ENCODE measurements at places on chromosomes 16 and 17.

DNA sequence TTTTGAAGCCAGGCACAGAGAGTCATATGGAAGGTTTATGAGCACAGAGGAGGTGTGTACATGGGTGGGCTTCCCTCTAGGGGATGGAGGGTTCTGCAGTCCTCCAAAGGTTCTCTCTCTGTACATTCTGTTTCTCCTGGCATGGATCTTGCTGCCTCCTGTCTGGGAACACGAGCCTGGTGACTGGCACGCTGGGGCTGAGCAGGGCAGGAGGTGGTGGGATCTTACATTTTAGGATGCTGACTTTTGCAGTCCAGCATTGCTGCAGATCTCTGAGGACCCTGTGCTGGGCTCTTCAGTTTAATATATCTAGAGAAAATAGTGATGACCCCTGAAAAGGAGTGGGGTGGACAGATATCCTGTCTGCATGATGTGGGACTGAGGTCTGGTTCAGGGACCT is 23.0 kb downstream of the FOXL1 start:
- DNase-seq = no peak

DNA sequence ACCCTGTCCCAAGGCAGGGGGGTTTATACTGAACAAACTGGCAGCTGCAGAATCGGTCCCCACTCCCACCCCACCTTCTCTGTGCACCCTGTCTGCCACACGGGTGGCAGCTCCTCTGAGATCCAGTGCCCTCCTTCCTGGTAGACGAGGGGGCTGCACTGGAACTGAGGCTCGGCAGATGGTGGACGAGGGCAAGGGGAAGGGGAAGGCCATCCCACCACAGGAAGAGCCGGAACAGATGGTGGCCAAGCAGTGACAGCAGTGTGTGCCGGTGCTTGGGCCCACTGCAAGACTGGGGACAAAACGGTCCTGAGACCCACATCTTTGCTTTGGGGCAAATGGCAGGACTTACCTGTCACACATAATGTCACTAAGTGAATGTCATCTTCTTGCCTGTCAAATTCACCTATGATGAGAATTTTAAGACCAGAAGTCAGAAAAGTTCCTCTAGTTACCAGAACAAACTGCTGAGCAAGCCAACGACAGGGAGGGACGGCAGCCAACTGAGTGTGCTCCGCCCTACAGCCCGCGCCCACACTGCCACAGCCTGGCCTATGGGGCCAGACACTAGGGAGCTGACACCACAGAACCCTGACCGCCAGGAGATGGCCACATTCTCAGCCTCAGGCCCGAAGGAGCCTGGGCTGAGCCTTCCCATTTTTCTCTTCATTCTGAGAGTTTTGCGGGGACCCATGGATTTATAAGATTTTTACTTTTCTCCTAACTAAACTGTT is 14.4 kb downstream of the NTAN1 start:
- DNase-seq = peak; percentile 80

- peak; percentile 70 for DNase-seq
These were observed 1.8 kb downstream of the CNTNAP4 start for GRCh38 chr16:76278980-76279379.

DNA sequence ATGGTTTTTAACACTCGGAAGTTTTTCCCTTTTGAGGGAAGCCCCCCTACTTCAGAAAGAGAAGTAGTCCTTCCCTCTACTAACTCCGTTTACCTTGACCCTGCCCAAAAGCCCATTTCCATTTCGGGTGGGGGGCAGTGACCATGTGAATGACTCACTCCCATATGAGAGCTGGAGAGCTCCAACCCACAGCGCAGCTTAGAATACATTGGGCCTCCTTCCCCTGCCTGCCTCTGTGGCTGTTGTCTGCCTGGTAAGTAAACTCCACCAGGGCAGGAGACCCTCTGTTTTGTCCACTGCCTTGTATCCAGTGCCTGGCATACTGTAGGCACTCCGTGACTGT is 985 bp downstream of the SGSM2 start:
- no peak for DNase-seq

Measured in fibroblast of mammary gland (primary cell).